ENCODE measurements at places on chromosomes 2 and 18.

- no peak for DNase-seq
Measured at GRCh38 chr2:235087832-235088495, 136.1 kb downstream of the SH3BP4 start.

DNA sequence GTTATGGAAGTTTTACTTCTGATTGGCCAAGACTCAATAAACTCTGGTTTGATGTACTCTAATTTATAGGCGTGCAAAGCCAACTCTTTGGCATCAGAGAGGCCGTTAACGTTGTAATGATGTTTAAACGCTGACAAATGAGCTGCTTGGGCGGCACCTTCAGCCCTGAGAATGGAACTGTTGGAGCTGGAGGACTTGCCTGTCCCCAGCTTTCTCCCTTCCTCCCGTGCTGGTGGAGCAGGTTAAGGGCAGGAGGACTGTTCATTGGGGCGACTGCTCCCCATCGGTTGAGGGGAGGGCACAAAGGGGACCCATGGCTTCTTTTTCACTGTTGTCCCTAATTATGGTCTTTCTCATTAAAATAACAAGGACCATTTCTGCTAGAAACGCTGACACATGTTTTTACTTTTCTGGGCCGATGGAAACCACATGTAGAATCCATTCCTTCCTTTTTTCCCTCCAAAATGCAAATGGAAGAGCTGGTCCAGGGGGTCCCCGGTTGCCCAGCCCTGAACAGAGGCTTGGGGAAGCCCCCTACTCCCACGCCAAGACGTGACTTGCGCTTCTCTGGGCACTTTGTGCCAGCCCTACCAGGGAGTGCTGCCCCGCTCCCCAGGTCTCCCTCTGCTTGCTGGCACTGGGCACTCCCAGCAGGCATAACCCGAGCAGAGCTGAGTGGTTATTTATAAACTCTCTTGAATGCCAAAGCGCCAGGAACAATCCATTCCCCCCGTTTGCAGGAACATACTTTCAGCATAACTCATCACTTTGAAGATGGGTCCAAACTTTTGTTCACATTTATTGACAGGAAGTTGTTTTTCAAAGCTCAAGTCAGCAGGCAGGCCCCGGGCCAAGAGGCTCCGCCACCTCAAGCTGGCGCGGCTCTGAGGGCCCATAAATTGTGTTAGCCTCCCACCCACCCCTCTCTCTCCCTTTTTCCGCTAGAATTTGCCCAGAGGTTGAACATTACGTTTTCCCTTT, 170.1 kb downstream of the ASB1 start:
- no peak for DNase-seq

DNA sequence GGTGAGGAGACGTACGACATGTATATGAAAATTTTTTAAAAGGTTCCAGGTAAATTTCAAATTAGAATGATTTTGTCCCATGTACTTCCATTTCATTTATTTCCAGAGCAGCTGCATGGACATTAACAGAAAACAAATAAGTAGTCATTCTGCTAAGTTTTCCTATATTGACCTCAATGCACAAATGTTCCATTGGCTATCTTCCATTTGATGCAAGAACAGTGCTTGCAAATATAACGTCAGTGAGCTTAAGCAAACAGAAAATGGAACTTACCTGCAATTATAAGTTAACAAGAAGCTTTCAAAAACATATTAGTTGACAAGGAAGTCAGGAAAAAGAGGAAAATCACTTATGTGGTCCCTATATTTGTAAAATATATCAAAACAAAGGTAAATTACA, 16.6 kb downstream of the PAIP2B start:
- no peak for DNase-seq

- DNase-seq = no peak
Measured at GRCh38 chr2:124879640-124880039, 854.6 kb downstream of the CNTNAP5 start.

DNA sequence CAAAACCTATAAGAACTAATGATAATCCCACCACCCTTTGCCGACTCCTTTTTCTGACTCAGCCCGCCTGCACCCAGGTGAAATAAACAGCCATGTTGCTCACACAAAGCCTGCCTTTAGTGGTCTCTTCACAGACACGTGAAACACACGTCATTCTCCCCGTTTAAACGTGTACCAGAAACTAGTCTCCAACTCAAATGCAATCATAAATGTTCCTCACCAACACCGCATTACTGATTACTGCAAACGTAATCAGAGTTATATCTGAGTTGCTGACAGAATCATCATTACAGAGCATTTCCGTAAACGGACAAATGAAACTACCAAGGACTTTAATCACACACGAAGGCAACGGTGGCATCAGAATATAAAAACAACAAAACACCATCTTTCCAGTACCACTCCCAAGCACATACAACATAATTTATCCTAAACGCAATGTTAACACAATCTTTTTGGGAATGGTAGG, 1.9 kb downstream of the CLK1 start:
- DNase-seq = no peak

GRCh38 chr18:59022167-59022945, 117.3 kb upstream of the SEC11C start:
- DNase-seq = no peak

GRCh38 chr2:106142683-106143082, 51.4 kb downstream of the UXS1 start:
- no peak for DNase-seq

GRCh38 chr2:11876436-11876835, 130.0 kb downstream of the LPIN1 start:
- DNase-seq = no peak

DNA sequence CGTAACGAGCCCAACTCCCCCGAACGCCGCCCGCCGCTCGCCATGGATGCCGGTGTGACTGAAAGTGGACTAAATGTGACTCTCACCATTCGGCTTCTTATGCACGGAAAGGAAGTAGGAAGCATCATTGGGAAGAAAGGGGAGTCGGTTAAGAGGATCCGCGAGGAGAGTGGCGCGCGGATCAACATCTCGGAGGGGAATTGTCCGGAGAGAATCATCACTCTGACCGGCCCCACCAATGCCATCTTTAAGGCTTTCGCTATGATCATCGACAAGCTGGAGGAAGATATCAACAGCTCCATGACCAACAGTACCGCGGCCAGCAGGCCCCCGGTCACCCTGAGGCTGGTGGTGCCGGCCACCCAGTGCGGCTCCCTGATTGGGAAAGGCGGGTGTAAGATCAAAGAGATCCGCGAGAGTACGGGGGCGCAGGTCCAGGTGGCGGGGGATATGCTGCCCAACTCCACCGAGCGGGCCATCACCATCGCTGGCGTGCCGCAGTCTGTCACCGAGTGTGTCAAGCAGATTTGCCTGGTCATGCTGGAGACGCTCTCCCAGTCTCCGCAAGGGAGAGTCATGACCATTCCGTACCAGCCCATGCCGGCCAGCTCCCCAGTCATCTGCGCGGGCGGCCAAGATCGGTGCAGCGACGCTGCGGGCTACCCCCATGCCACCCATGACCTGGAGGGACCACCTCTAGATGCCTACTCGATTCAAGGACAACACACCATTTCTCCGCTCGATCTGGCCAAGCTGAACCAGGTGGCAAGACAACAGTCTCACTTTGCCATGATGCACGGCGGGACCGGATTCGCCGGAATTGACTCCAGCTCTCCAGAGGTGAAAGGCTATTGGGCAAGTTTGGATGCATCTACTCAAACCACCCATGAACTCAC, 673 bp downstream of the PCBP1 start:
- no peak for DNase-seq

GRCh38 chr2:101311696-101312017, 3.2 kb upstream of the RNF149 start:
- no peak for DNase-seq

DNA sequence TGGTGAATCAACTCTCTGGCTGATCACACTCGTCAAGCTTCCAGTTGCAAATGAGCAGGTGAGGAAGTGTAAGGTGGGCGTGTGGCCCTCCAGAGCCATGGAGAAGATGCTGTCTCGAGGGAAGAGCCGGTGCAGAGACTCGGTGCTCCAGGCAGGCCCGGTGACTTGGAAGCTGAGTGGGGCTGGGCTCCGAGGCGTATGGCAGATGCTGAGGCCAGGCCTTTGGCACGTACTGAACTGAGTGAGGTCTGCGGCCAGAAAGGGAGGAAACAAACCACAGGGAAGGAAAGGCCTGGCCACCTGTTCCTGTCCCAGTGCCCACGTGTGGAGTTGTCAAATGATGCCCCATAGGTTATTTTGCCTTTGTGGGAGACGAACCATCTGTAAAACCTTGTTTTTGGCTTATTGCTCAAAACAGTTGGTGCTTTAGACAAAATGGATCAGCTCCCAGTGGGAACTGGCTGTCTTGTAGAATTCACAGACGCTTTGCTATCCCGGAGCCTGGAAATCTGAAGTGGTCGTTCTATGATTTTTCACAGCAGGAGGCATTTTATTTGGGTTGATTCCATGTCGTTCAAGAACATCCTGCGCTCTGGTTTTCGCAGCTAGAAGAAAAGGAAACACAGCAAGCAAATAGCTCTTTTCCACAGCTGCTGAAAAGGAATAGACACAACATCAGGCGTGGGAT, 117.5 kb upstream of the TMEM18 start:
- no peak for DNase-seq

DNA sequence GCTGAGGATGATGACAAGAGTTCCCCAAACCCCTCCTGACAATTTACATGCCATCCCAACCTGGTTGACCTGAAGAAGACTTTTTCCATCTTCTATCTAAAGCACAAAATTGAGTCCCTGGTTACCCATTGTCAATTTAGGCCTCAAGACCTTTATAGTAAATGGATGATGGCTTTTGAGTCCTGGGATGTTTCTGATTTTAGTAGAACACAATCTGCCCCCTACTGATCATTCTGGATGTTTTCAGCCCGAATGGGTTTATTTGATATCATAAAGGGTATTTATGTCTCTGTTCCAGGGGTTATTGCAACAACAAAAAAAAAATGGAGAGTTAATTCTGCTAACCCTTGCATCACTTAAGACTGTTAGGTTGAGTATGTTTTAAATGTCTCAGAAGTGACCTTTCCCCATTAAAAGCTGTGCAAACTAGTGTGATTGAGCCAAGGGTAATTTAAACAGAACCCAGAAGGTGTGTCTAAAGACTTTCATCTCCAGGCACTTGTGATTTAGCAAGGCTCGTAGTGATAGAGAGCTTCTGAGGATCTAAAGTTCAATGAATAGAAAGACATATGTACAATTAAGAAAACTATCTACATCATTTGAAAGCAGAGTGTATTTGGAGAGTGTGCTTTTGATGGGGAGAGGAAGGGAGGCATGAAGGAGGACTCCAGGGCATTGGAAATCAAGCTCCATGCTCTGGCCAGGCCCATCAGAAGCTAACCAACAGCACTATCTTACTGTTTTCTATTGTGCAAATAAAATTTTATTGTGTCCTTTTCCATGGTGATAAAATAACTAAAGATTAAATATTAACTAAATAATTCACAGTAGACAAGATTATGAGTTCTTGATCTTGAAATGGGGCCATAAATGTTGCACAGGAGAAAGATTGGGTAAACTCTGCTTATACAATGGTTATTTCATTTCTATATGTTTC, 96.6 kb upstream of the NOSTRIN start:
- DNase-seq = no peak

GRCh38 chr18:77906103-77906892, 656.6 kb downstream of the GALR1 start:
- DNase-seq = no peak

DNA sequence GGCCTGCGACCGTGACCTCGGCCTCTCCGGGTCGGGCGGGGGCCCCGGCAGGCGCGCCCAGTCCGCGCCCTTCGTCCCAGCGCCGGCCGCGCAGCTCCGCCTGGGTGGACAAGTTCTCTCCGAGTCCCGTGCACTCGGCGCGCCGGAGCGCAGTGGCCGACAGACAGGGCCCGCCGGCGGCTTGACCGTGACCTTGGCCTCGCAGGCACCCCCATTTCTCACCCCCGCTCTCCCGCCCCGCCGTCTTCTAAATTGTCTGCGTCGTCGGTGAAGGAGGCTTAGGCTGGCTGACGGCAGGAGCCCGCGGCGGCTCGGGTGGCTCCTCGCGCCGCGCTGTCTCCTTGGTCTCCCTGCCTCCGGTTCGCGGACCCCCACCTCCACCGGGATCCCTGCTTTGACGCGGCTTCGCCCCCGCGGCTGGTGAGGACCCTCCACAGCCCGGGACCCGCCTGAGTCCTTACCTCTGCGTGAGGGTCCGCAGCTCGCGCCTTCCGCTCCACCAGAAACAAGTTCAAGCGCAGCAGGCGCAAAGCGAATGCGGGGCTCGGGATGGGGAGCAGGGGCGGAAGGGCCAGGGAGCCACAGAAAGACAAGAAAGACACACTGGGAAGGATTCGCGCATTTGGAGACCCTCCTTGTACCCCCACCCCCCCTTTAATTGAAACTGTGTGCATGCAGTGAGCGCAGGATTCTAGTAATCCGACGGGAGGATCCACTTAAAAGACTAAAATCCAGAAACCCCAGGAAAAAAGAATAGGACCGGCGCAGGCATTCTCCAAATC, 4.0 kb downstream of the PTGR3 start:
- no peak for DNase-seq

All from NCI-H1417 treated with DMSO at 0.1 percent for 48 hours (cell line).